ENCODE measurements at places on chromosomes 16 and 17.

GRCh38 chr17:82333279-82334171, at the start of gene SECTM1:
SECTM1 (minus strand) TSS chr17:82333766; CDS start chr17:82327240, 6,526 bp downstream.
- no peak for DNase-seq

GRCh38 chr17:17203173-17203730, 2.9 kb downstream of the PLD6 start:
- DNase-seq: no peak

DNA sequence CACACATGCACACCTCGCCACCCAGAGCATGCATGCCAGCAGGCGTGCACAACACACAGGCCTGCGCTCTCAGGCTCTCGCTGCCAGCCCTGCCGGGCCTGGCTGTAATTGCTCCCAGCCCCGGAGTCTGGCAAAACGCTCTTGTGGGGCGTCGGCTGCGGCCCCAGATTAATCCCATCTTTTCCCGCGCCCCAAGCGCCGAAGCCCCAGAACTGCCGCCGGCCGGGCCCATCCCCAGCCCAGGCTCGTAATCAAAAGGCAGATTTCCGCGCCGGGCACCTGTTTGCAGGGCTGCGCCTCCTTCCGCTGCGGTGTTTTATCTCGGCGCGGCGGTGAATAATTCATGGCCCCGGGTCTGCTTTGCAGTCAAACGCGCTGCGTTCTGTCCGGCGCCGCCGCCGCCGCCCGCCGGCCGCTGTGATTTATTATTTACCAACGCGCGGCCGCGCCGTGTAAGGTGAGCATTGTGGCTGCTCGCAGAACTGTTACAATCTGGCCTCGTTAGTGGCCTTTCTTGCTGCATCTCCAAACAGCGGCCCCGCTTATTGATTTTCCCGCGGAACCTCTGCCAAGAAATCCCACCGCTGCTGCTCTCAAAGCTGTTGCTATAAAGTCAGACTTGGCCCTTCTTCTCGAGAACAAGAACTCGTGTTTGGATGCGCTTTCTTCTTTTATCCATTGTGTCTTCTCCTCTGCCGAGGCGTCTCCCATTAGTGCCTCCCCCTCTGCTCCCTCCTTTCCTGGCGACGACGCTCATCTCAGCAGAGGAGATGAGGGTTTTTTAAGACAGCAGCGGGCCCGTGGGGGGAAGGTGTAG, 126.1 kb downstream of the IRX5 start:
- DNase-seq: no peak

GRCh38 chr17:55407641-55408566, 13.7 kb downstream of the MMD start:
- no peak for DNase-seq

- DNase-seq: no peak
Observed at GRCh38 chr16:30893417-30893743, 497 bp downstream of the BCL7C start.

DNA sequence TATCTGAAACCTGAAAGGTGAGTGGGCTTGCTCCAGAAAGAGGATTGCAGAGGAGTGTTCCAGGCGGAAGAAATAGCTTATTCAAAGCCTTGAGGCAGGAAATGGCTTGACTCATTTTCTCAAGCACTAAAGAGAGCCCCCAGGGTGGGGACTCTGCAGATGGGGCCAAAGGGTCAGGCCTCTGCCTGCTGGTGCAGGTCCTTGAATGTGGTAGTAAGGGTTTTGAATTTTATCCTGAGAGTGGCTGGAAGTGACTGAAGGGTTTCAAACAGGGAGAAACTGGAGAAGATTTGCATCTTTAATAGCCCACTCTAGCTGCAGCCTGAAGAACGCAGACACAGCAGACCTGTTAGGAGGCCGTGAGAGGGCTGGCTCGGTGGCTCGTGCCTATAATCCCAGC, 144.4 kb downstream of the CCT6B start:
- no peak for DNase-seq

DNA sequence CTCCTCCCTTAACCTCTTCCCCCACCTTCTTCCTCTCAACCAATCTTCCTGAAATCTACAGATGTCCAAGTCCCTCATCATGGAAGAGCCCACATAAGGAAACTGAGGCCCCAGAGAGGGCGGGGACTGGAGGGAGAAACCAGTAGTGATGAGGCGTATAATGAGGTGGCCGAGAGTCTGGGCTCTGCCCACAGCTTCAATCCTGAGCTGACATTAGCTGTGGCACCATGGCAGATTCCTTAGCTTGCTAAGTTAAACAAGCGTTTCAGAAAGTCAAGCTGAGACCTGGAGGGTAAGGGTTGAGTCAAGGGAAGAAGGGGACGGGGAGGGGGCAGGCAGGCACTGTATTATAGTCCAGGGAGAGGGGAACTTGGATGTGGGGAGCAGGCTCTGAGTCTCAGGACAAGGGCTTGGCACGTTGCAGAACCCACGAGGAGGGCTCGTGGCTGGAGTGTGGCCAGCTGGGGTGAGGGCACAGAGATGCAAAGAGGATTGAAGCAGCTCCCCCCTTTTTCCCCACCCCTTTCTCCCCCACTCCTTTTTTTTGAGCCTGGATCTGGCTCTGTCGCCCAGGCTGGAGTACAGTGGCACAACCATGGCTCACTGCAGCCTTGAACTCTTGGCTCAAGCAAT, 13.3 kb downstream of the ARHGAP23 start:
- DNase-seq: no peak

DNA sequence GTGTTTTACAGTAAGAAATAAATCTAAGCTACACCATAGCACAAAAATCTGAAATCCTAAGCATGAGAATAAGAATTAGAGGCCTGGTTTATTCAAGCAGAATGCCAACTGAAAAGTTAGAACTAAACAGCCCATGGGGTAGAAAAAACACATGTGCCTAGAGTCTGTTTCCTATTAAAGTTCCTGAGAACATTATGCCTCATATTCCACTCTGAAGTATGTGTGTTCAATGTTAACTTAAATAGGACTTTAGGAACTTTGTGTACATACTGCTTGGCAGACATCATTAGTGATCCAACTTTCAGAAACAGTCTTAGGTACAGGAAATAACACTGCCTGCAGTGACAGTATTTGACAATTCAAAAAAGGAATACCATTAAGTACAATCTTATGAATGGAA, 18.2 kb downstream of the HEATR6 start:
- DNase-seq: no peak

GRCh38 chr16:75862098-75862386, 135.8 kb upstream of the CPHXL start:
- no peak for DNase-seq

GRCh38 chr16:68760671-68761275, 23.7 kb downstream of the CDH1 start:
- DNase-seq: no peak

DNA sequence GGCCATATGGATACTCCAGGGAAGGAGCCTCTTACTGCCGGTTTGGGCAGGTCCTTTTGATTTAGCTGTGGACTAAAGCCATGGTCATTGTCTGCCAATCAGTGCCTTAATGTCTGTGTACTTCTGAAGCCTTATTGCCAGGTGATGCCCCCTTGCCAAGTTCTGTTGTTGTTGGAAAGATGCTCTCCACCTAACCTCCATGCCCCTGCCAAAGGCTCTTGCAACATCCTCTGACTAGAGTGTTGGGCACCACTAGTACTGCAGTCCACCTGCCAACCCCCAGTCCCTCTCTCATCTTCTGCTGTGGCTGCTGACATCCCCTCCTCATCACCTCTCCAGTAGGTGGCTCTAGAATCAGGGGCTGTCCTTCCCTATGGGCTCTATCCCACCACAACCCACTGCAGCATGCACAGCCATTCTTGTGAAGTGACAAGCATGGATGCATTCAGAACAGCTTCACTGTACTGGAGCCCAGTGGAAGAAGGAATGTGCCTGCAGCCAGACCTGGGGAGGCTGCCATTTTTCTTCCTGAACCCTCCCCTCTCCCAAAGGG, 375.3 kb upstream of the CDH5 start:
- no peak for DNase-seq

DNA sequence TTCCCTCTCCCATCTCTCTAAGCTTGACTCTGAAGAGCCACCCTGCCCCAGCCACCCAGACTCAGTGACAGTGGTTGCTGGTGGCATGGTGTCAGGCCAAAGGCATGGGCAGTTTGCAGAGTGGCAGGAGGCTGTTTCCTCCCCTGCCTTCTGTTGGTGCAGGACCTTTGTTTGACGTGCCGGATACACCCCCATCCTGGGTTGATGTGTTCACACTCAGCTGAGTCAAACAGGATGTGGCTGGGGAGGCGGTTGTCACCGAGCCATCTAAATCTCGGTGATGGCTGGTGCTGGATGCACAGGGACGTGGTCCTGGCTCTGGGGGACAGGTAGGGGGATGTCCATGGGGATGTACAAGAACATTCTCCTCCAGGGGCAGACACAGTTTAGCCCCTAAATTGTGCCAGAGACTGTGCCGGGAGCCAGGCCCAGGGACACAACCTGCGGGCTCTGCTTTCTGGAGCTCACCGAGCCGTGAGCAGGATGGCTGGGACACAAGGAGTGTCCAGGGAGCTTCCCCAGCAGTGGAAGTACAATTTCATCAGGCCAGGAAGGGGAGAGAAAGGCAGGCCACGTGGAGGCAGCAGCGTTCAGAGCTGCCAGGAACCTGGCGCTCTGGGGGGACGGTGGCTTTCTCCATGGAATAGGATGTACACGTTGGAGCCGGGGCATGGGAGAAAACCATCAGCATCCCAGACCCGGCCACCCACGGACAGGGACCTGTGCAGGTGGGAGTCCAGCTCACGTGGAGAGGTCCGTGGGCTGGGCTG, 264.2 kb downstream of the SEC14L1 start:
- no peak for DNase-seq
